RWPE1 (cell line): ENCODE measurements at places on chromosomes 3 and 15.

GRCh38 chr15:73983211-73983727 lies 8.8 kb downstream of the STOML1 start:
- DNase-seq, result peak; percentile 75

DNA sequence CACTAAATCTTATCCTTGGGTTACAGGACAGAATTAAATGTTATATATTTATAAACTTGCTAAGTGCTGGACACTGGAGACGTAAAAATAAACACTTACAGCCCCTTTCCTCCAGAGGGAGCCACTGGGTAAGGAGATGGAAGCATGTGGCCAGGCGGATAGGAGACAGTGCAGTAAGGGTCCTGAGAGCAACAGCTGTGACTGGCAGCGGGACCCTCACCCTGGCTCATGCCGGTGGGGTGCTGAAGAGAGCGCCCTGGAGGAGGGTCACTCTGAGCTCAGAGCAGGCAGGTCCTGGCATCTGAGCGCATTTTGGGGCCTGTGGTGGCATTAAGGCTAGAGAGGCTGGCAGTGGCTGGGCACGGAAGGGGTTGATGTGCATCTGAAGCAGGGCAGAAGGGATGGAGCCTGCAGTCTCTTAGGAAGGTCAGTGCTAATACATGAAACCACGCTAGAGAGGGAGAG lies 16.0 kb downstream of the SEC61A1 start:
- DNase-seq, result peak; percentile 43

- no peak for DNase-seq
Observed at GRCh38 chr3:136728473-136728872, 23.7 kb downstream of the STAG1 start.

DNA sequence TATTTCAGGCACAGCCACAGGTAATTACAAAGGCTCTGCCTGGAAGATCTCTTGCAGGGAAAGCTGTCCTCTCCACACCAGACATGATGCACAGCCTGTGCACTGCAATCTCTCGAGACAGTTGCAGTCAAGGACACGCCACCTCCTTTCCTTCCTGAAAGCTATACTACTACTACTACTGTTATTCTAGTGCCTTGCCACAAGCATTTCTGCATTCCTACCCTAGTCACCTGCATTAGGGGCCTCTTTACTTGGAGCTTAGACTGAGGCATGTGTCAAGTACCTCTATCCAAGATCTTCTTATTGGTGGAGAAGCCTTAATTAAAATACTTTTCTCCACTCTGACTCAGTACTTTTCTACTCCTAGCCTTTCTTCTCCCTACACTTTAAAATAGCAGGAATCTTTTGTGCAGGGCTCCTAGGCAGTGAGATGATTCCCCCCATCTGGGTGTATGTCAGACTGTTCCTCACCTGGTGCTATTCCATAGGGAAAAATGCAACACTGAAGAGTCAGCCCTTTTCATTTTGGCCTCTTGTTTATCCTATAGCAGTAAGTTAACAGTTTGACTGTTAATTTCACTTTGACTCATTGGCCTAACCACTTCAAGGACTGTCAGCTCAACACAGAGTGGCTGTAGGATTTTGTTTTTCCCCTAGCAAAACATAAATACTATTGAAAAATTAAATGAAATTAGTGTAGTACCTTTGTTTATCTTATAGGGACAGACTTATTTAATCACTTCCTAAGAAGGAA lies 78.9 kb downstream of the ESYT3 start:
- no peak for DNase-seq

GRCh38 chr3:129764090-129764489 lies 129.4 kb downstream of the TMCC1 start:
- DNase-seq, result no peak

- DNase-seq, result no peak
Observed at GRCh38 chr3:36250191-36250590, 130.1 kb upstream of the STAC start.

- DNase-seq, result no peak
Observed at GRCh38 chr15:26392956-26393355, 379.9 kb downstream of the GABRB3 start.

DNA sequence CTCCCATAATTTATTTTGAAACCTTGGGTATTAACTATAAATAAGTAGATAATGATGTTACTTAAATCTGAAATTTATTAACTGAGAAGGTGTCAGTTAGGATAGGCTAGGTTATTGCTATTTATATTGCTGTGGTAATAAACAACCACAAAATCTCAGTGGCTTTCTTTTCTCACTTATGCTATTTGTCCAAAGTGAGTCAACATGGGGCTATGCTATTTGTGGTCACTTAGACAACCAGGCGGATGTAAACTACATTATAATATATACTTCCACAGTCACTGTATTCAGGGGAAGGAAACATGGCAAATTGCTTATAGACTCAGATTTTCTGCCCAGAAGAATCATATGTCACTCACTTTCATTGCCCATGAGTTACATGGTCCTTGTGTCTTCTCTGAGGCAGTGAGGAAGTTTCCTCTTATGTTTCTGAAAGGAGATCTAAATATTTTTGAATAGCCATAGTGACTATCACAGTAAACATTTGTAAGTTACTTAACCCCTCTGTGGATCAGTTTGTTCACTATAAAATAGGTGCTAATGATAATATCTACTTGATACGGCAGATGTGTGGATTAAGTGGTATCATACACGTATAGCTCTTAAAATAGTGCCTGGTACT lies 19.8 kb downstream of the HMG20A start:
- peak; percentile 18 for DNase-seq
